ENCODE measurements at places on chromosomes 2 and 18.

DNA sequence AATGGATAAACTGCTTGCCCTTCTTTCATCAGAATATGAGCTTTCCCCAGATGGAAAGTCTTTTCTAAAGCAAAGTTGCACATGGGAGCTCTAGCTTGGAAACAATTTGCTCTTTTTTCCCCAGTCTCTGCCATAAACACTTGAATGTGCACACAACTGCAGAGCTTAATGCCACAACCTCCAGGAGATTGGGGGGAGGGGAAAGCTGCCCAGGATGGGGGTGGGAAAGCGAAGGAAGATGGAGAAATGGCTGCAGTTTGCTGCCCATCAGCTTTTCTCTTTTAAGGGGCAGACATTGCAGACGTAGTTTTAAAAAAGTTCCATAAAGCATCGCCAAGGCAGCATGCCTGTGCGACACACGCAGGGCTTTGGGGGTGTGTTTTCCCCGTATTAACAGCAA lies 1.5 kb downstream of the ACKR3 start:
- DNase-seq, result no peak

DNA sequence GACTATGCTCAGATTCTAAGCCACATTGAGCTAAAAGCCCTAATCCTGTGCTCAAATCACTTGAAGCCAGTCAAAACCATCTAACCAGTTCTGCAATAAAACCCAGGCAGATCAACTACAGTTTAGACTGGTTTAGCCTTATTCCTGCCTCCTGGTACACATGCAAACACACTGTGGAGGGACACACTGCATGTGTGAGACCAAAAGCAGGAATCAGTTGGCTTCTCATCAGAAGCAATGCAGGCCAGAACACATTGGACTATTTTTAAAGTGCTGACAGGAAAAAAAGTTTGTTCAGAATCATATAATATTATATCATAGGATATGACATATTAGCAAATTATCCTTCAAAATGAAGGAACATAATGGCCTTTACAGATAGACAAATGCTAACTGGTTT lies 52.5 kb upstream of the NT5C1B start:
- no peak for DNase-seq

GRCh38 chr2:47264143-47264542 lies 109.0 kb upstream of the STPG4 start:
- no peak for DNase-seq

- DNase-seq, result no peak
Measured at GRCh38 chr18:22031611-22032010, 137.8 kb upstream of the GATA6 start.

GRCh38 chr2:226862623-226863022 lies 26.8 kb downstream of the RHBDD1 start:
- no peak for DNase-seq

GRCh38 chr2:106053116-106053515 lies 141.0 kb downstream of the UXS1 start:
- peak; percentile 26 for DNase-seq

DNA sequence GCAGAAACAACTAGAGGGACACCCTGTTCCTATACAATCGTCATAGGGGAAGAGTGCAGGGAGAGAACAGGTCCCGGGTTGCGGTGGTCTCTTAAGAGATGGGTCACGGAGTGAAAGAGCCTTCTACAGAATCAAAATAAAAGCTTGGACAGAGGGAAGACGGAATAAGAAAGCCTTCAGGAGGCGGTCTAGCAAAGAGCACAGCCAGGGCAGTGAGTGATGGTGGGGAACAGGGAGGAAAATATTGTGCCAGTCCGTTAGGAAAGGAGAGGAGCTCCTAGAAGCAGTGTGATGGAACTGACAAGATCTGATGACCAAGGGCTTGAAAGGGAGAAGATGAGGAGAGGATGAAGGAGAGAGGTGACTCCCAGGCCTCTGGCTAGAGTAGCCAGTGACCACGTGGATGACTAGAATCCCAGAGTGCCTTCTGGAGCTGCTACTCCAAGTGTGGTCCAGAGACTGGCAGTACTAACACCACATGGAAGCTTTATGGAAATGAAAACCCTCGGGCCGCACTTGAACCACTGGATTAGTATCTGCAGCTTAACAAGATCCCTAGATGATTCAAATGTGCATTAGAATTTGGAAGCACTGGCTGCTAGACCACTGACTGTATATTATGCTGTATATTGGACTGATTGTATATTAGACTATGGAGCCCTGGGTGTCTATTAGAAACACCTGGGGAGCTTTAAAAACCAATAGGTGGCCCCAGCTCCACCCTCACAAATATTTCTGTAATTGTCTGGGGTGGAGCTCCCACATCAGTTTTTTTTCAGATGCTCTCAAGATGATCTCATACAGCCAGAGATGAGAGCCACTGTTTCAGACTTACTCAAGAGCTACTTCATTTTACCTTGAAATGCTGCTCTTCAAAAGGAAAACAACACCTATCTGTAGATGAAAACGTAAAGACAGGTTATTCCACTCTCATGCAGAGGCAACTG lies 1.1 kb upstream of the EVA1A start:
- no peak for DNase-seq

DNA sequence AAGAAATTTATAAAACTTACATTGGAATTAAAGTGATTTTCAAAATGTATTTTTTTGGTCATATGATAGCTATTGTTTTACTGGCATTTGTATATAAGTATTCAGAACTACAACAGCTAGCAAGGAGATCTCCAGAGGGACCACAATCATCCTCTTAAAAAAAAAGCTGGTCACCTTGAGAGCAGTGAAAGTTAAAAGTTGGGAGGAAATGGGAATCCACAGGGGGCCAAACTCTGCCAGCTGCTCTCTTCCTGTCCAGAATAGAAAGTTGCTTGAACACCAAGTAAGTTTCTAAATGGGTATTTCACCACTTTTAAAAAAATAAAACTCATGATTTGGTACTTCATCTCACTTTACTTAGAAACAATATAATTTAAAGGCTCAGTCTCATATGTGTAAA lies 1025.1 kb downstream of the LRP1B start:
- no peak for DNase-seq

GRCh38 chr2:36731941-36732672 lies 35.6 kb downstream of the VIT start:
- DNase-seq, result no peak

DNA sequence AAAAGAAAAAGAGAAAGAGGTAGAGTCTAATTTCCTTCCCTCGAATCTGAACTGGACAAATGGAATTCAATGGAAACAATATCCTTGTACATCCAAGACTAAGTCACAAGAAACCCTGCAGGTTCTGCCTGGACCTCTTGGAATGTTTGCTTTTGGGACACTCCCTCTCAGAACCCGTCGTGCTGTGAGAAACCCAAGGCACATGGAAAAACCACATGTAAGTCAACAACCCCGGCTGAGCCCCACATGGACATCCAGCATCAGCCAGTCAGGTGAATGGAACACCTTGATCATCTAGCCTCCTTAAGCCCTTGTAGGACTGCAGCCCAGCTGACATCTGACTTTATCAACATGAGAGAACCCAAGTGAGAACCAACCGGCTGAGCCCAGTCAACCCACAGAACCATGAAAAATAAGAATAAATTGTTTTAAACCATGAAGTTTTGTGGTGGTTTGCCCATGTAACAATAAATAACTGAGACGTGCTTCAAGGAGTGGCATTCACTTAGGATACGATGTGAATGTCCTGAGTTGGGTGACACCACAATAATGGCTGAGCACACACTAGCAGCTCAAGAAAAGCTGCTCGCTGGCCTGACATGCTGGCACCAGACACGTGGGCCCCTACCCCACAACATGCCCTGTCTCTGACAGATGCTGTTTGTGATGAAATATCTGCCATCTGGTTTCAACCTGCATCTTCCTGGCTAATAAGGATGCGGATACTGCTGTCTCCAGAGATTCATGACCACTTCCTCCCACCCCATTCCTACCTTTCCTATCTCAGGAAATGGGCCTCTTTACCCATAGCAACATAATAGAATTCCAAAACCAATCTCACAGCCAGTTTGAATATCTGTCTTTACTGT lies 28.8 kb downstream of the PKDCC start:
- no peak for DNase-seq

DNA sequence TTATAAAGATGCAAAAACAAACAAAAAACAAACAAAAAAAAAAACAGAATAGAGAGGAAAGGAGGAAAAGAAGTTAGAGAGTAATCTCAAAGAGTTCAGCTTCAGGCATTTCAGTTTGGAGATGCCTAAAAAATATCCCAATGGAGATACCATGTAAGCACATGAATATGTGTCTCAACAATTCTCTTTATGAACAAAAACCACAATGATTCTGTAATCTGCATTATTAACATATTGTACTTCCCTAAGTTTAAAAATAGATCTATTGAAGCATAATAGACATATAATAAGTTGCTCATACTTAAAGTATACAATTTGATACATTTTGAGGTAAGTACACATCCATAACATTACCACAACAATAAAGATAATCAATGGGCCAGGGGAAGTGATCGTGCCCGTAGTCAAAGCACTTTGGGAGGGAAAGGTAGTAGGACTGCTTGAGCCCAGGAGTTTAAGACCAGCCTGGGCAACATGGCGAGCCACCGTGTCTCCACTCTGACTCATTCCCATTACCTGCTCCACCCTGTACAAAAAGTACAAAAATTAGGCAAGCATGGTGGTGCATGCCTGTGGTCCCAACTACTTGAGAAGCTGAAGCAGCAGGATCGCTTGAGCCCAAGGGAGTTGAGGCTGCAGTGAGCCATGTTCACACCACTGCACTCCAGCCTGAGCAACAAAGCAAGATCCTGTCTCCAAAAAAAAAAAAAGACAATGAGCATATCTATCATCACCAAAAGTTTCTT lies 158.9 kb downstream of the ATAD2B start:
- DNase-seq, result no peak

GRCh38 chr2:149145314-149146295 lies 107.1 kb downstream of the LYPD6B start:
- no peak for DNase-seq

DNA sequence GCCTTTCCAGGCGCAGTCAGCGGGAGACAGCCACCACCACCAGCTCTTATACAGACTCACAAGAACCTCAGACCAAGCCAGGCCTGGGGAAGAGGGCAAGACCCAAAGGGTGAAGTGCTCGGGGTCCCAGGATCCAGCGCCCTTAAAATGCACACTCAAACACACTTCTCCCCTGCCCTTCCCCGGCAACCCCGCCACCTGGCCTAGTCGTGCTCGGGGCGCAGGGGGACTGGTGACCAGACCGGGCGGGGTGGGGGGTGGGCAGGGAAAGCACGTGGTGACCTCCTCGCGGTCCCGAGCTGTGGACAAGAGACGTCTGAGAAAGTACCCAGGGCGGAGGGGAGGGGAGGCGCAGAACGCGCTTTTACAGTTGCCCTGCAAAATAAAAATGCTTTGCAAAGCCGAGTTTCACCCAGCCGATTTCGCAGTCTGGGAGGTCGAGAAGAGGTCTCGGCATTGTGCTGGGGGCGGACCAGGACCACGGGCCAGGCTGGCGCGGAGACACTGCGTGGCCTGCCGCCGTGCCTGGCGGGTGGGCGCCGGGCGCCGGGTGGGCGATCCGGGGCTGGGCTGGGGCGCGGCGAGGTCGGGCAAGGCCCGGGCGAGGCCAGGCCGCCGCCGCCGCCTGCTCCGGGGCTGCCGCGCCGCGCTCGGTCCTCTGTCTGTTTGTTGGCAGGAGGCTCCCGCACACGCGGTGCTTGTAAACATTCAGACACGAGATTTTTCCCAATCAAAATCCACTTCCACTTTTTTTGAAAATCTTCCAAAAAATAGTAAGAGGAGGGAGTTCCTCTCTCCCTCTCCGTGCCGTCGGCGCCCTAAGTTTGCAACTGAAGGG lies 2.0 kb downstream of the BCL11A start:
- no peak for DNase-seq

- DNase-seq, result no peak
Measured at GRCh38 chr18:79749251-79750191, 48.2 kb upstream of the KCNG2 start.

- DNase-seq, result no peak
Measured at GRCh38 chr2:42390401-42390969, 29.5 kb upstream of the COX7A2L start.

DNA sequence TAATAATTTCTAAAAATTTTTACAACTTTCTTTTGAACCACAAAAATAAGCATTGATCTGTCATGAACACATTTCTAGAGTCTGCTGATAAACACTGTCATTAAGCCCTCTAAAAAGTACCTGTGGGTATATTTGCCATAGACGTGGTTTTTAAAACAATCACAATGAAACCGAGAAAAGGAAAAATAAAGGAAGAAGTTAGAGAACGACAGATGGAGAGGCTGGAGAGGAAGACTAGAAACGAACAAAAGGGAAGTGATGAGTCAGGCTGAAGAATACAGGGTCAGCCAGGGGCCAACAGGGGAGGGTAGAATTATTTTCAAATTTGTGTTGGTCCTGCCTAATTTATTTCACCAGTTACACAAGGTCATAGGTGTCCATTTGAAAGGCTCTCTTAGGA lies 62.0 kb downstream of the MYL12B start:
- DNase-seq, result no peak

GRCh38 chr2:15559379-15560139 lies 1.6 kb downstream of the NBAS start:
- DNase-seq, result no peak

DNA sequence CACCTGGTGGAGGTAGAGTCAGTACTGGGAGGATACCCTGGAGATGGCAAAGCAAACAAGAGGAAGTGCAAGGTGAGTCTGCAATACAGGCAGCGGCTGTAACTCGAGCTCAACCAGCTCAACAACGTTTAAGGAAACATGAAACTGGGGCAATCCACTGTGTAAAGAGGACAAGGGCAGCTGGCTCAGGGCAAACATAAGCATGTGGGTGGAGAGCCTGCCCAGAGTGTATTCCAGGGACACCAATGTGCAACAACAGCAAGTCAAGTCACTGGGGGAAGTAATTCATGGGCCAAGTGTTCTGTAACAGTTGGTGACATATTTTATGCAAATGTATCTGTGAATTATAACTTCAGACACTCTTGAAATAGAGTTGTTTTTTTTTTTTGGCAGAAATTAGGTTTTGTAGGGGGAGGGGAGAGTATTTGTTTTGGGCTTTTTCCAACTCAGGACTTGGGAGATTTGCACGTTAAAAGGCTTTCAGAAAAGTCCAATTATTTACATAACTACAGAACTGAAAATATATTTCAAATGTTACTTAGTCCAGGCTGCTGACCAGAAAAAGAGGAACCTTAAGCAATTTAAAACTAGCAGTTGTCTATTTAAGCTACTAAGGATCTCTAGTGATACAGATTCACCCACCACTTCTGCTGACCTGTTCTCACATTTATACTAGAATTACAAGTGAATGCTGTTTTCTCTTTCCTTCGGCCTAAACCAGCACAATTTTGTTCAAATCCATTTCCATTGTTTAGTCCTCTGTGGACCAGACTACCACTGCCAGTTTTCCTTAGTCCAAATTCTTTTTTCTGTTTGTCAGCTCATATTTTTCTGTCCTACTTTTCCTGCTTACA lies 18.6 kb downstream of the NRXN1 start:
- no peak for DNase-seq

DNA sequence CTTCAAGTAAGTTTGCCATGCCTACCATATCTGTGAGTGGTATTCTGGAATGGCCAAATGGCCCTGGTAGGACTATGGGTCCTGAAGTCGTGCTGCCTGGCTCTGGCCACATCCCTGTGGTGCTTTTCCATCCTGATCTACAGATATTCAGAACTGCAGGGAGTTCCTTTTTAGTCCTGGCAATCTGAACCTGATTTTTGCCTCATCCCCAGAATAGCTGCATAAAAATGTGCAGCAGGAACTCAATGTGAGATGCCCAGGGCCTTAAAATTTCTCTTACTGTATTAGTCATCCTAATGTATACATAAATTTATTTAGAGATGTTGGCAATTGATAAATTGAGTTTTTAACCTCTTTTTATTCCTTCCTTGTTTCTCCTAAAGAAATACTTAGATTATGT lies 5.3 kb downstream of the SERPINB13 start:
- DNase-seq, result no peak

- DNase-seq, result no peak
Measured at GRCh38 chr2:67977464-67977863, 85.3 kb downstream of the C1D start.
